Esophagus squamous epithelium (tissue), 5 donors: ENCODE measurements at places on chromosomes 13 and 19.

DNA sequence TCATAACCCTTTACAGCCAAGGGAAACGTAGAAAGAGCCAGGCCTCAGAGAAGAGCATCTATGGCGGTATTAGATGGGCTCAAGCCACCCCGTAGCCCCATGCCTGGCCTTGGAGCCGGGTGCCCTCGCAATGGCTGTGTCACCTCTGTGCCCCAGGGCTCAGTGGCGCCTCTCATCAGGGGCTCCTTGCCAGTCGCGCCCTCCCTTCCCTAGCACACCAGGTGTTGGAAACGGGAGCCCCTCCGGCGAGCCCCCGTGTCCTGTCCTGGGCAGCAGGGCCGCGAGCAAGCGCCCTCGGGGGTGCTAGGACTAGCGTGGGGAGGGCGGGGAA is 453 bp downstream of the ZNF256 start:
- DNase-seq, result no peak

- no peak for DNase-seq
Observed at GRCh38 chr19:51566489-51567100, 4.5 kb upstream of the ZNF175 start.

DNA sequence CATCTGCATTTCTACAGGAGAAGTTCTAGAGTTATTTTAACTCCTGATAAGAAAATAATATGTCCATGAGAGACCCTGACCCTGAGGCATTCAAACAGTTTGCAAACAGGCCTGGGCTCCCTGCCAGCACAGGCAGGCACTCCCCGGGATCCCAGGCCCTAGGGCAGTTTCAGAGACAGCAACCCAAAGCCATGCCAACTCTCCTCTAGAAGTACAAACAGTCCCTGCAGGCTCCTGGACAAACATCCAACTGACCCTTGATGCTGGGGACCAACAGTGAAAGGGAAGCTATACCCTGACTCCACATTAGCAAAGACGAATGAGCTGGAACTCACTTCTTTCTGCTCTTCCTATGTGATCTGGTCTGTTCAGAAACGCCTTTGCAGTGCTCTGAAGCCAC is 44.8 kb downstream of the CCDC70 start:
- no peak for DNase-seq

GRCh38 chr19:34555447-34555846 is 73.9 kb downstream of the WTIP start:
- no peak for DNase-seq

GRCh38 chr19:3554254-3555083 is 2.9 kb downstream of the MFSD12 start:
- DNase-seq, result no peak

DNA sequence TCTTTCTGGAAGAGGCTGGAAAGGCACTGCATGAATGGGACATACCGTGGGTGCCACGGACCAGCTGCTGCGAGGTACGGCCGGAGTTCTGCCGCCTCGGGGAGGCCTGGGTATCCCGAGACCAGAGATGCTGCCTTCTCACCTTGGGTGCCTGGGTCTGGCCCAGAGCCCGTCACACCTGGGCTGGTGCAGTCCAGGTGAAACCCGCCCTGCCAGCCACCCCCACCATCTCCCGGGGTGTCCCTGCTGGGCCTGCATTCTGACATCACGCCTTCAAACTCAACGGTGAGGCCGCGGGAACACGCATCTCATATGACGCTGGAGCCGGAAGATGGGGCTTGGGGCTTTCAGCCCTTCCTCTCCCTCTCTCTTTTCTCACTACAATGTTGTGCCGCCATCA is 98.0 kb downstream of the GADD45B start:
- no peak for DNase-seq

- DNase-seq, result no peak
Observed at GRCh38 chr13:48618937-48619336, 34.8 kb upstream of the CYSLTR2 start.

DNA sequence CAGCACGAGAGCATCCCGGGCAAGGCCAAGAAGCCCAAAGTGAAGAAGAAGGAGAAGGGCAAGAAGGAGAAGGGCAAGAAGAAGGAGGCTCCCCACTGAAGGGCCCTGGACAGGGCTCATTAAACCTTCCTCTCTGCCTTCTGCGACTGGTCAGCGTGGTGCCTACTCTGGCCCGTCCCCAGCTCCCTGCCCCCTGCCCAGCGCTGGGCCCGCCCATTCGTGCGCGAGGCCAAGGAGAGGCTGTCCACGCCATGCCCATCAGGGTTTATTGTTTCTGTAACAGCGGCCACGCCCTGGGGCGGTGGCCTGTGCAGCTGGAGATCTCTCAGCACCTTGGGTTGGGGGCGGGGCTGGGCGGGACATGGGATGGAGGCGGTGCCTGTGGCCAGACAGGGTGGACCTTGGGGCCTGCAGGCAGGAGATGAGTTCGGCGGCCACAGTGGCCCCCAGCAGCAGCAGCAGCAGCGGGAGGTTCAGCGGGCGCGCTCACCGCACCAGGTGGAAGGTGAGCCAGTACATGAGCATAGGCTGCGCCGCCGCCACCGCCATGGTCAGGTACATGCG is 897 bp downstream of the C19orf33 start:
- DNase-seq, result no peak

GRCh38 chr19:46984077-46985010 is 35.3 kb upstream of the NPAS1 start:
- no peak for DNase-seq

DNA sequence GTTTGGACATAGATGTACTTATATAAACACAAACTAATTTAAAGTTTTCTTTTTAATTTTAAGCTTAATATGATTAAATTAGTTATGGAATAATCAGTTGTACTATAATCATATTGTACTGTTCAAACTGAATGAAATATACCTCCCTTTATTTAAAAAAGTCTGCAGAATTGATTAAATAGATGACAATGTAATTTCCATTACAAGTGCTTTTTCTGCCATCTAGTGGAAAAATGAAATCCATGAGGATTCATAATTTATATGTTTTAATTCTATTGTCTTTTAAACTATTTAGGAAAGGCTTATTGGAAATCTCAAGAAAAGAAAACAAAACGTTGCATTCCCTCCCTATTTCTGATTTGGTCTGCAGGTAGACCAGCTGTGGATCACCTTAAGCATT is 30.9 kb downstream of the MZT1 start:
- DNase-seq, result no peak

- no peak for DNase-seq
Observed at GRCh38 chr19:20928371-20928770, 5.3 kb downstream of the ZNF85 start.

GRCh38 chr19:52785506-52785905 is 1.1 kb downstream of the ZNF600 start:
- no peak for DNase-seq

- no peak for DNase-seq
Observed at GRCh38 chr19:35851213-35852028, 883 bp downstream of the NPHS1 start.

DNA sequence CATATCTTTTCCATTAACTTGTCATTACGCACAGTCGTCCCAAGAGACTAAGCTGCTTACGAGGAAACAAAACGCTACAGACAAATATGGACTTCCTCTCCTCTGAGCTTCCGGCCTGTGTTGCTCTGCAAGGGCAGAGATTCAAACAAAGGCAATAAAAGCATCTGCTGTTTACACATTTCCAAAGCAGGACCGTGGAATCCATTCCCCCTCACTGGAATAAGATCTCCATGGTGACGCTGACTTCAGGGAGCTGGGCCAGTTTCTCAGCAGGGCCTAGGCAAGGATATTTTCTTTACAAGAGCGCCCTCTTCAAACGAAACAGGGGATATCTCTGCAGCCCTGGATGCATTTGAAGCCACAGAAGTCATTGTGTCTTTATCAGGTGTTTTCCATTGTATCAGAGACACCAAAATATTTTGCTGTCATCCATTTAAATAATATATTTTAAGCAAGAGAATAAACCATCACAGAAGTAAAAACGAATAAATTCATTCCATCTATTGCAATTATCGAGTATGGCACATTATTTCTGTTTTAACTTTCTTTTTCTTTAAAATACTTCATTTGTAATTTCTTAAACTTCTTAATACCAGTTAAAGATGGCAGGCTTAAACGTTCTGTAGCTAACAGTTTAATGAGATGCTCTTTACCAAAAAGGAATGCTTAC is 177.5 kb downstream of the DCLK1 start:
- DNase-seq, result no peak

GRCh38 chr13:42544246-42544926 is 29.6 kb upstream of the TNFSF11 start:
- no peak for DNase-seq

DNA sequence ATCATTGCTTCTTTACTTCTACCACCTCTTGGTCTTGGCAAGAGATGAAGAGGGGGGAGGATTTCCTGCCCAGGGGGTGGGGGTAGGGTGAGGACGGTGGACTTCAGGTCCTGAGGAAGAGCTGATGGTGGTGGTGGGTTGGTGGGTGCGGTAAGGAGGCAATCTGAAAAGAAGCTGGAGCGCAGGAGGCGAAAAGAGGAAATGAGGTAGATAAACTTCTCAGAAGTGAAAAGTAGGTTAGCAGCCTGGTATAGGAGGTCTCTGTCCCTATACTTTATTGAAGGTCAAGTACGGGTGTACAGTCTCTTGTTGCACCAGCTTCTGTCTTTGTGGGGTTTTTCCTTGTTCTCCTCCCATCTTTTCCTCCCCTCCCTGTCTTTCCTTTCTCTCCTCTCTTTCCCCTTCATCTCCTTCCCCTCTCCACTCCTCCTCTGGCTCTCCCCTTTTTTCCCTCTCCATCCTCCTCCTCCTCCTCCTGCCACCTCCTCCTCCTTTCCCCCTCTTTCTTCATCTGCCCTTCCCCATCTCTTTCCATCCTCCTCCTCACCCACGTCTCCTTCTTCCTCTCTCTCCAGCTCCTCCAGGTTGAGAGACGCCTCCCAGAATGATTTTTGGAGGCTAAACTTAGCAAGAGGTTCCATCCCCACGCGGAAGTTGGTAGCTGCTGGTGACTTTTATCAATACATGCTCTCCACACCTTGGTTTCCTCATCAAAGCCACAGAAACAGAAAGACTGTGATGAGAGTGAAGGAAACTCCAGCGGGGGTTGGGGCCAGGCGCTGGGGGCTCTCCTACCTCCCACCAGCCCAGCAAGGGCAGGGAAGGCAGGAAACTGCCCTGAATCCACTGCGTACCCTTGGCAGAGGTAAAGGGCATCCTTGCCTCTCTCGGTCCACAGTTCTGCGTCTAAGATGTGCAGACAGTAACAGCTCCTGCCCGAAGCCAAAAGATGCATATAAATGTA is 15.3 kb downstream of the TNFSF14 start:
- no peak for DNase-seq

DNA sequence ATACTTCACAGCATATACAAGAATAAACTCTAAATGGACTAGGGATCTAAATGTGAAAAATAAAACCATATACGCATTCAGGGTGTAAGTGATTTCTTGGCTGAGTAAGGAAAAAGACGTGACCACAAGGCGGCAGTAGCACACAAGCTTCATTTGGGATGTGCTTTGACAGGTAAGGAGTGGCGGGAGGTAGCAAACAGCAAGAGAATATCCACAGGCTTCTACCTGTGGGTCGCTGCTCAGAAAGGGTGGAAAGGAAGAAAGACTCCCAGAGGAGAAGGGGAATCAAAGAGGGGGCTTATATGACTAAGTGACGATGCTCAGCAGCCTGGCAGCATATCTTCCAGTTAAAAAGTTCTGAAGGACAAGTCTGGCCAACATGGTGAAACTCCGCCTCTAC is 2.5 kb upstream of the ZNF121 start:
- no peak for DNase-seq

DNA sequence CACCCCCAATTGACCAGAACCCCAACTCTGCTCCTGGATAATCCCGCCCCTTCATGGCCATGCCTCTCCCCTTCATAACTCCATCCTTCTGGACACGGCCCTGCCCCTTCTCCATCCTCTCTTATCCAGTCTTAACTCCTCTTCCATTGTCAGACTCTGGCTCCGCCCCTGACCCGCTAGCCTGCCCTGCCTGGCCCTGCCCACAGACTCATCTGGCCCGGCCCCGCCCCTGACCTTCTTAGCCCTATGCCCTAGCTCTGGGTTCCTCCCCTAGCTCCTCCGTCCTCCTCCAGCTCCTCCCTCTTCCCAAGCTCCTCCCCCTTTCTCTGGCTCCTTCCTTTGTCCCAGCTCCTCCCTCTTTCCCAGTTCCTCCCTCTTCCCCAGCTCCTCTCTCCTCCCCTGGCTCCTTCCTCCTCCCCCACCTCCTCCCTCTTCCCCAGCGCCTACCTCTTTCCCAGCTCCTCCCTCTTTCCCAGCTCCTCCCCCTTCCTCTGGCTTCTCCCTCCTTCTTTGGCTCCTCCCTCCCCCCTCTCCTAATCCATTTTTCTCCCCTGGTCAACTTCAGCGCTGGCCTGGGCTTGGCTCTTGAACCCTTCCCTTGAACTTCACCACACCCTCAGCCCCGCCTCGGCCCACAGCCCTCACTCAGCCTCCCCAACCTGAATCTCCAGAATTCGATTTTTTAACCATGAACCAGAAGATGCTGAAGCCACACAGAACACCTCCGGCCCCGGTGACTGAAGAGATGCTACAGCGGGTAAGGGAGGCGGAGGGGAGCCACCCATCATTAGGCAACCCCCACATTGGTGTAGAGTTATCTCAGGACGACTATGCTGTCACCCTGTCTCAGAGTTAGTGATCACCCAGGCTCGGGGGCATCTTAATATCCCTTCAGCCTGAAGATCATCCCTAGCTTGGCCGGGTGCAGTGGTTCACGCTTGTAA is 9.2 kb upstream of the ZNF358 start:
- peak; percentile 32 for DNase-seq

- no peak for DNase-seq
Observed at GRCh38 chr13:111270765-111271698, 49.4 kb upstream of the TEX29 start.

DNA sequence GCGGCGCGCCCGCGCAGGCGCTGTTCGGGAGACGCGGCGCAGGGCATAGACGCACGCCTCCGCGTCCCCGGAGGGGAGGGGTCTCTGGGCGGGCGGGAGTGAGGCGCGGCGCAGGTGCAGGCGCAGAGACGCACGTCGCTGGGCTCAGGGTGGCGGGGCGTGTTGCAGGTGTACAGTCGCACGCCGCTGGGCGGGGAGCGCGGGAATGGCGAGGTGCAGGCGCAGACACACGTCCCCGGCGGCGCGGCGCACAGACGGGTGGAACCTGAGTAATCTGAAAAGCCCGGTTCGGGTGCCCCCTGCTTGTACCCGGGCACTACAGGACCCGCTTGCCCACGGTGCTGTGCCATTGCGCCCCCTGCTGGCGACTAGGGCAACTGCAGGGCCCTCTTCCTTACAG is 44.7 kb downstream of the PLPP2 start:
- no peak for DNase-seq

GRCh38 chr13:103926118-103926517 is 859.9 kb upstream of the SLC10A2 start:
- DNase-seq, result no peak

- DNase-seq, result no peak
Observed at GRCh38 chr13:30133554-30133912, 173.8 kb downstream of the KATNAL1 start.
